ENCODE measurements at places on chromosomes 6 and 20.

DNA sequence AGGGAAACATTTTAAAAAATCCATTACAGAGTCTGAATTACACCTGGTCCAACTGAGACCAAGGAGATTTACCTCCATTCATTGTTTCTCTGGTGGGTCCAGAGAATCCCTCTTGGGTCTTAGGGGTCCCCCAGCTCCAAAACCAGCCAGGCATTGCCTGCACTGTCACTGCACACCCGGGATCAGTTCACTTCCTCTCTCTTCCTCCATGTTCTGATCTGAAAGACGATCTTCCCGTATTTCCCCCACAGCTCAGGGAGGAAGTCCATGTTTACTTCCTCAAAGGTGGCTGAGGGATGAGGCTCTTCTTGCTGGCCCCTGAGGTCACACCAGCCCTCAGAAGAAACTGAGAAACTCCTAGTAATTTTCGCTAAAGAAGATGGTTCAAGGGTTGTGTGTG, 159.7 kb downstream of the BMP7 start:
- no peak for DNase-seq

GRCh38 chr20:59441306-59441705, 140.9 kb downstream of the EDN3 start:
- no peak for DNase-seq

- DNase-seq, result no peak
Measured at GRCh38 chr6:28537065-28537464, 11.4 kb downstream of the GPX5 start.

- no peak for DNase-seq
Measured at GRCh38 chr6:148704400-148705246, 42.2 kb upstream of the UST start.

DNA sequence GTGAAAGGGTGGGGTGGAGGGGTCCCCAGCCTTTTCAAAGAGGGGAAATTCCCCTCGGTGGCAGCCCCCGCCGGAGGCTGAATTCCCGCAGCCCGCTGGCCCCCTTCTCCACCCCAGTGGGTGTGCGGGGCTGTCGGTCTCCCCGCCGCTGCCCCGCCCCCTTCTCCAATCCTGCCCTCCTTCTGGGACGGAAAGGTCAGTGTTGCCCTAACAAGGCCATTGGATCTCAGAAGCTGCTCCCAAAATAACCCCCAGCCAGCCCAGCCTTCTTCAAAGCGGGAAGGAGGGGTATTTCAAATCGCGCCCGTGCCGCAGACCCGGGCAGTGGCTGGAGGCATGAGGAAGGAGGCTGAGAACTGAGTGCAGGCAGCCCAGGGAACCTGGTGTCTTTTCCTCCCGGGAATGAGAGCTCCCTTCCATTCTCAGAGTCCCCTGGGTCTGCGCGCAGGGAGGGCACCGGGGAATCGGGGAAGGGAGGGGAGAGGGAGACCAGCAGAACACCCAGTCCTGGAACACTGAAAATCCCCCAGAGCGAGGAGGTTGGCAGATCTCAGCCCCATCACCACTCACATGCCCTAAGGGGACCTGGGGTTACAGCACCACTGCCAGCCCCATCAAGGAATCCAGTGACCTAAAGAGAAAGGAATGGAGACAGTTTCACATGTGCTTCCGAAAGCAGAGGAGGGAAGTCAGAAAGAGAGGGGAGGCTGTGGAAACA, at the start of gene JPH2:
Gene JPH2 (minus strand): TSS at position 135 of the 718 bp plus-strand sequence. CDS start 483 bp downstream, outside the sequence.
- no peak for DNase-seq

DNA sequence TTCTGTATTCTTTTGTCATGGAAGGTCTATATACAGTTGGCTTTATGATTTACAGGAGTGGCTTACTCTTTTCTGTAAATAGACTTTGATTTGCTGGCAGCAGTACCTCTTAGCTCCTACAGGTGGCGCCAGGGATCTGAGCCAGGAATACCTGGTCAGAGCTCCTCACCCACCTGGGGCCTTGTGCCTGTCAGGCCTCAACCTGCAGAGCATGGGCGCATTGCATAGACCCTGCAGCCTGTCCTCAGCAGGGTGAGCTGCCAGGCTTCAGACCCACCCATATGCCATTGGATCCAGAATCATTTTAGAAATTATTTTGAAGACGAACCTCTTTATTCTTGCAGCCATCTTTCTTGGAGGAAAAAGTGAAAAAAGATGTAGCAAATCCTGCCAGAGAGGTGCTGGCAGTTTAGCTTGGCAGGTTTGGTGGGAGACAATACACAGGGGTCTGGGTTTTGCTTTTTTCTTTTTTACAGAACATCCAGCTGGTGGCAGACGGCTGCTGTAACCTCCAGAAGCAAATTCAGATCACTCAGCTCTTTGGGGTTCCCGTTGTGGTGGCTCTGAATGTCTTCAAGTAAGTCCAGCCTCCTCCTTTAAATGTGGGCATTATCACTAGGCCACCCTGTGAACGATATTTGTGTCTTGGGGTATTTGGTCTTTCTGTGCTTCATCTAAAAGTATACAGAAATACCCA, 149.1 kb downstream of the MTHFD1L start:
- DNase-seq, result peak; percentile 80

DNA sequence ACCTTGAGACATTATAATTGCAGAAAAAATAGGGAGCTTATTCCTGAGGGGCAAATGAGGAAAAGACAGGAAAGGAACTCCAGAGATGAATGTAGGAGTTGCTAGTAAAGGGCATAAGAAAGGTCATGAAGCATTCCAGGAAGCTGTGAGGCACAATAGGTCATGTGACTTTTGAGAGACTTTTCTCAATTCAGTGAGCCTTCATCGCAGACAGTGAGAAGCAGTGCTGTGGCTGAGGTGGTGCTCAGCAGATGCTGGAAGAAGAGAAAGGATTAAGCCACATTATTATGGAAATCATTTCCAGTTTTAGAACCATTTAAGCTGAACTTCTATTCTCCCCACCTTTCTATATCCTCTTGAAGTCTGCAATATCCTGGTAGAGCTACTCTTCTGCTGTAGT, 4.1 kb downstream of the SPTLC3 start:
- no peak for DNase-seq

DNA sequence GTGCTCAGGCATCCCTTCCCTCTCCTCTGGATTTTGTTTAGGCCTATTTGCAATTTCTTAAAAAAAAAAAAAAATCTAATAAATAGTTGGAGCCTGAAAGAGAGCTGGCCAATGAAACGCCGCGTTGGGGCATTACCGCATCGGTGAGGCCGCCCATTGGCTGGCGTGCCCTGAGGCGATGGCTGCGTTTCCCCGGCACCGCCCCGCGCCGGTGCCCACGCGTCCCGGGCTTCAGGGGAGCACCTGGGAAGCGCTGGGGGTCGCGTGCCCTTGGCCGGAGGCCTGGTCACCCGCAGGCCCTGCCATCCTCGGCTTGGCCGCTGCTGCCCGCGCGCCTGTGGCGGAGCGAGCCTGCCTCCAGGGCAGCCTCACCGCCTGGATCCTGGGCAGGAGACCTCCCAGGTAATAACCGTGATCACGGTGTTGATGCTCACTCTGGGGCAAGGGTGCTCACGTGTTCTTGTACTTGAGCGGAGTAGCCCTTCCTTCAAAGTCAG, 155.4 kb downstream of the NRN1 start:
- DNase-seq, result peak; percentile 90

- DNase-seq, result no peak
Measured at GRCh38 chr6:38499529-38500096, 140.1 kb downstream of the BTBD9 start.

DNA sequence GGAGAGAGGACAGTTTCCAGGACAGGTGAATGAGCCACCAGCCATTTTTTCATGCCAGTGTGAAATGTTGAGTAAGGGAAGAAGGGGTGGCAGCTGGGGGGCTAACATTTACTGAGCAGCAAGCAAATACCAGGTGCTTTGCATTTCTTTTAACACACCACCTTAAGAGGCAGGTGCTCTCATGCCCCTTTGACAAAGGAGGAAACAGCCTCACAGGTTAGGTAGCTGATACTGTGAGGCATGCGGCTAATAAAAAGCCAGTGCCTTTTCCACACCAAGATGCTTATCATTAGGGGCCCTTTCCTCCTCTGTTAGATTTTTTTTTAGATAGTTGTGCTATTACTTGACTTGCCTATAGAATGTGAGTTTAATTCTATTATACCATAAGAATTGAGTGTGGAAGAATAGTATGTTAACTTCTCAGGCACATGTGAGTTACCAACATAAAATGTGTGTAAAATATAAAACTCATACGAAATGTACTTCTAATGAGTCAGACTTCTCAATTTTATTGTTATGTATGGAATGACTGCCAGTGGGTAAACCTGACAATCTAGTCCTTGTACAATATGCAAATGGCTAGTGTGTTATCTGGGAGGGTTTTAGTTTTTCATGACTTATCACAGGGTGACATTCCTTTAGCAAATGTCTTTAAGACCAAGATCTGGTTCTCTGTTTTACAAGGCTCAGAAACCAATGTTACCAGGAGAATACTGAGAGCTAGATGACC, 260.0 kb downstream of the TMEM242 start:
- peak; percentile 16 for DNase-seq
